ENCODE measurements at places on chromosomes 4 and X.

- DNase-seq = no peak
These were observed 55.1 kb downstream of the GPR82 start for GRCh38 chrX:41779030-41779564.

- DNase-seq = no peak
These were observed 193.1 kb downstream of the SPATA18 start for GRCh38 chr4:52244103-52244775.

GRCh38 chrX:41541386-41541785 is 94.2 kb downstream of the NYX start:
- no peak for DNase-seq

DNA sequence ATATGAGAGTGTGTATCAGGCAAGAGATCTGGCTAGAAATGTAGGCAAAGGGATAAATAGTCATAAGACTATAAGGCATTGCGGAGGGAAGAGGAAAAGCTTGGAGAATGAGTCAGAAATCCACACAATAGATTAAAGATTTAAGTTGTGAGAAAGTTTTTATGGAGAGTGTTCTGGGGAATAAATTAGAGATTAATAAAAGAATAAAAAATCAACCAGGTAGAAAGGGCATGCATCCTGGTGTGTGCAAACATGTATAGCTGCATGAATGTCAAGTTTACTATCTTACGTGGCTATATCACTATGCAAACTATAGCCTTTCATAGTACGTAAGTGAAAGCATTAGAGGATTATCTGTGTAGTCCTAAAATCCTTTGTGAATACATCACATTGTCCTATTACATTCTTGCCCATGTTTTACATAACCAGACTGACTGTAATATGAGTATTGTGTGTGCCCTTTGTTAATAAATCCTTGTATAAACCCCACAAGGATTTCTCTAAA is 36.9 kb downstream of the SNCA start:
- DNase-seq = no peak

DNA sequence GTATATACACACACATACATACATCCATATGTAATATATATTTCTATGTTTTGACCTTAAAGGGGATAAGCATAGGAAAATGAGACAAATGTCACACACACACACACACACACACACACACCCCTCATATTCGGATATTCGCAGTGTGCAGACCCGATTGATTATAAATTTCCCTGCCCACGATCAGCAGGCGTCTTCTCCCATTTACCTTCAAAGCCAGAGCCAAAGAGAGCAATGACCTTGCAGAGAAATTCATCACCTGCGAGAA is 488 bp downstream of the GPRIN3 start:
- no peak for DNase-seq

- DNase-seq = no peak
These were observed 5.6 kb downstream of the SORCS2 start for GRCh38 chr4:7197910-7198309.

GRCh38 chr4:99711657-99712056 is 54.0 kb upstream of the C4orf54 start:
- DNase-seq = no peak

DNA sequence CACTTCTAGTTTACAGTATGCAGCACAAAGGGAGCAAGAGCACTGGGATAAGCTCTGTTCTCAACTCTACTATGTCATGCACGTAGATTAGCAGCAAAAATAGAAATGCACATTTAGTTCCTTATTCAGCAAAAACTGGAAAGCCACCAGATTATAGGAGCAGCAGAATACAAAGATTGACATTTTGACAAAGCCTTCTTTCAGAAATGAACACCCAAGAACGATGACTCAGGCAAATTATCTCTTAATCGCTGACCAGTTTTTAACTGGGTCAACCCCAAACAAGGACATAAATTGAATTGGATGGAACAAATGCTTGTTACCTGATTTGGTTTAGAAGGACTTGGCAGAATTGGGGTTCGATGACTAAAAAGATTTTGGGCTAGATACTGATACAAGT is 775.3 kb upstream of the HS3ST1 start:
- DNase-seq = no peak

- DNase-seq = no peak
These were observed 96.3 kb downstream of the ZNF827 start for GRCh38 chr4:145842224-145842887.

- no peak for DNase-seq
These were observed 181.1 kb upstream of the PABPC4L start for GRCh38 chr4:134382478-134383227.

DNA sequence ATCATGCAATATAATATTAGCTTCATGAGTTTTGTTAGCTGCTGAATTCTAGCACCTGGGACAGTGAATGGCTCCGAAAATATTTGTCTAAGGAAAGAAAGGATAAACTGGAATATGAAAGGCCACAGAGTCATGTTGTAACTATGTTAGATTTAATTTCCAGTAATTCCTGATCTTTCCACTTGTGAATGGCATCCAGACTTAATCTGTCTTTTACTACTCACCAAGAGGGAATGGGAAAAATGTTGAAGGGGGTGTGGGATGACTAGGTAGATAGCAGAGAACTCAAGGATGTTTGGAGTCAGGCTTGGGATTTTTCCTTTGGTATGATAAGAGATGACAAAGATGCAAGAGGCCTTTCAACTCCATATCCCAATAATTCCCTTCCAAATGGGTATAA is 9.4 kb downstream of the ADH6 start:
- DNase-seq = no peak

- no peak for DNase-seq
These were observed 395.4 kb downstream of the BMPR1B start for GRCh38 chr4:95153182-95153581.

DNA sequence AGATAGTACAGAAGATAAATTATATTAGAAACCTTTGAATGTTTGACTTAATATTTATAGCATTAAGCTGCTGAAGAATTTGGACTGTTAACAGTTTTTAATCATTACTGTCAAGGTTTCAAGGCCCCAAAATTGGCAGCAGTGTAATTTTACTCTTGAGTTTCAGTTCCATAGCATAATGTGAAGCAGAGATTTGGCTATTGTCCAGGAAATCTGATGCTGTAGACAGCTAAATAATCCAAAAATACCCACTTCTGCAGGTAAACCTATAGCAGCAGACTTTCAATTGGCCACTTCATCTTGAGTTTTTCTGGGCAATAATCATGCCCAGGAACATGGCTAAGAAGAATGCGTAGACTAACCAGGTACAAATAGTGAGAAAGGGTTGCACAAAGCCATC is 85.0 kb downstream of the RCHY1 start:
- no peak for DNase-seq

Measured in CD4-positive, alpha-beta T cell treated with Interleukin-6 for 4 hours (primary cell).